ENCODE measurements at places on chromosomes 13 and 19.

GRCh38 chr19:44824761-44825160 is 15.9 kb downstream of the BCAM start:
- DNase-seq = no peak

DNA sequence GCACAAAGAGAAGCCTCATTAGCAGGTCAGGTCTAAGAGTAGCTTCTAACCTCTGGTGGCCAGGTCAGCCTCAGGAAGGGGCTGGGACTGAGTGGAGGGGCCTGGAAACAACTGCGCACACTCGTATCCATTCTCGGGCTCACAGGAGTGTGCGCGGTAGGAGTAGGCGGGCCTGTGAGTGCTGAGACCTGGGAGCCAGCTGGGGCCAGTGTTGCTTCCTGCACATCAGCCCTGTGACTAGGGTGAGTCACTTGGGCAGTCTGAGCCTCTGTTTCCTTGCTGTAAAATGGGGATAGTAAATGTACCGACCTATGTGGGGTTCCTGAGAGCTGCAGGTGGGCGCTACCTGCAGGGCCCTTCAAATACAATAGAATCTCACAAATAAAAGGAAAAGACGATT is 26.9 kb downstream of the SIN3B start:
- no peak for DNase-seq

DNA sequence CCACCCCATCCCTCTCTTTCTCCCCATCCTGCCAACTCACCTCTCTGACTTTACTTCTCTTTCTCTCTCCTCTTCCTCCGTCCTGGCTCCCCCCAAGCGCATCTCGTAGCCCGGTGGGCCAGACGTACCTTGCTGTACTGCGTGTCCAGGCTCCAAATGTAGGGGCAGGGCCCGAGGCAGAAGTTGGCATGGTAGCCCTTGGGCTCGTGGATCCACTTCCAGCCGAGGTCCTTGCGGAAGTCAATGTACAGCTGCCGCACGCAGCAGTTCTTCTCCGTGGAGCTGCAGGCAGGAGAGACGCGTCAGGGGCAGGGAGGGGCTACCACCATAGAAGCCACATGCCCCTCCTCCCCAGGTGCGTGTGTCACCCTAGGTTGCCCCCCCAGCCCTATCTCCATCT is 21.7 kb downstream of the TGFB1 start:
- DNase-seq = no peak

DNA sequence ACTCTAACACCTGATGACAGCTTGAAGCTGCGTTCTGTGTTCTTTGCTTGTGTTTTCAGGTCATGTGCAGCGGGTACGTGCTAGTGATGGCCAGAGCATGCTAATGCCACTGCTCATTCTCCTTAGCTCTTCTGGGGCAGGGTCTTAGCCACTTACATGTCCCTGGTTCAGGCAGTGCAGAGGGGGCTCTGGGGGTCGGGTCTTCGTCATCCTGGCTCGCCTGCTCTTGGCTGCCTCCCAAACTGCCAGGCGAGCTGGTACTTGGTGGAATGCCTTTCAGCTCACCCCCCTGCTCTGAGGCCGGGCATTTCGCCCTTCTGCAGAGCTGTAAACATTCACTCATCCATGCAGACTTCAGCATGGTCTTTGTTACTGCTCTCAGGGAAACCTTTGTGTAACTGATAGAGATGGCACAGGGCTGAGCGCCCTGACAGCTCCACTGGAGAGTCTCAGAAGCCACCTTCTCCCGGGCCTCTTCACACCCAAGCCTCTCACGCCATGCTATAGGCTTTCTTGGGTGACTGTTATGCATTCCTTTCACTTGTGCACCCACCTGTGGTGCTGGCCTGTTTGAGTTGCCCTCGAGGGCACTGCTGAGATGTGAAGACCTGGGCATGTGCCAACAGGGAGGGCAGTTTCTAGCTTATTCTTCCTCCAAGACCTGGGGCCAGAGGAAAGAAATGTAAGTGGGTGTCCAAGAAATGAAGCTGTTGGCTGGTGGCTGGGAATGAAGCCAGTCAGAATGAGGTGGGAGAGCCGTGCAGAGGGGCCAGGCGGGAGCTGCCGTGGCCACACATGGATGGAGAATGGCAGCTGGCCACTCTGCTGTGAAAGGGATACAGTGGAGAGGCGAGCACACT is 24.4 kb downstream of the FAM124A start:
- DNase-seq = no peak

DNA sequence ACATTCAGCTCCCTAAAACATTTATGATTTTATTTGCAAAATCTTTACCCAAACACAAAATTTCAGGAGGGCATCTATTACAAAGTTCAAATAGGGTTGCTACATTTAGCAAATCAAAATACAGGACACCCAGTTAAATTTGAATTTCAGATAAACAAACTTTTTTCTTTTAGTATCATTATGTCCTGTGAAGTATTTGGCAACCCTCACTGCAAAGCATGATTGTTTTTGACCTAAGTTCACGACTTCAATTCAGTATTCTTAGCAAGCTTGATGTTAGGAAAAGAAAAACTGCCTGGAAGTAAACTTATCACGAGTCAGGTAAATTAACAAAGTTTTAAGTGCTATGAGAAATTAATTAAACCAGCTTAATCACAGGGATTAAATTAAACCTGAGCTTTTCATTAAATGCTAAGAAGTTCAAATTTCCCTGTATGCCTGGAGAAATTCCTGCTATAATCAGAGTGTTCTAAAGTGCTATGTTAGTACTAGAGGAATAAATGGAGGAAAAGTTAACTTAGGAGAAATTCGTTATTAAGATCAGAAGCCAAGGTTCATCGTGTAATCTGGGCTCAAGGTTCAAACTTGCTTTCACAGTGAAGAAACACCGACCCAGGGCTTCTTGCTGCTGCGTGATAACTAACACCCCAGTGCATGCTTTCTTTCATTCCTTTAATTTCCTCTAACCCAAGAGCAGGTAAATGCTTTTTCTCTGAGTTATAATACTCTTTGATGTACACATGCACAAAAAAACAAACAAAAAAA is 298.1 kb downstream of the FOXO1 start:
- no peak for DNase-seq

- no peak for DNase-seq
Observed at GRCh38 chr13:30866677-30867076, 39.4 kb upstream of the MEDAG start.

DNA sequence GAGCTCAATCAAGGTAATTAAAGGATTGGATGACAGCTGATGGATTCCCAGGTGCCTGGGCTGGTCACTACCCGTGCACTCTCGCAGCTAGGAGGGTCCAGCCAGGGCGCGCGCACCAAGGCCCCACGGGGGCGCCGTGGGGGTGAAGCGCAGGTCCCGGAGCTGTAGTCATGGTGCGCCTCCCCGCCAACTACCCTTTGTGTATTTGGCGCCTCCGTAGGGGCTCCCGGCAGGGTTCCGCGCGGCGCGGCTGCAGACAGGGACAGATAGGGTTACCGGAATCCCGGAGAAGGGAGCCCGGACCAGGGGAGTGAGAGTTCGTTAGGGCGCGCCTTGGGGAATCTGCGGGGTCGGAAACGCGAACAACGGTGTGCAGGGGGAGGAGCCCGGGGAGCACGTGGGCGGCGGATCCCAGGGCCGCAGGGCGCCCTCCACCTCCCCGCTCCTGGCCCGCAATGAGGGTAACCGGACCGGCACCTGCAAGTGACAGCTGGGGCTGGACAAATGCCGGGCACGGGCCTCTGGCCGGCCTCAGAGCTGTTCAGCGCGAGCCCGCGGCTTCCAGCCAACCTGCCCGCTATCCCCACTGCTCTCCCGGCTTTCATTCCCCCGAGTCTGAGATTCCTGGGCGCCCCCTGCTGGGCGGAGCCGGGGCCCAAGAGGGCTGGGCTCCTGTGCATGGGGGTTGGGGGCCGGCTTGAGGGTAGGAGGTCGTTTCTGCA is 3.4 kb upstream of the PRAM1 start:
- DNase-seq = peak; percentile 78

GRCh38 chr13:64305246-64305645 is 2889.6 kb upstream of the PCDH20 start:
- no peak for DNase-seq

DNA sequence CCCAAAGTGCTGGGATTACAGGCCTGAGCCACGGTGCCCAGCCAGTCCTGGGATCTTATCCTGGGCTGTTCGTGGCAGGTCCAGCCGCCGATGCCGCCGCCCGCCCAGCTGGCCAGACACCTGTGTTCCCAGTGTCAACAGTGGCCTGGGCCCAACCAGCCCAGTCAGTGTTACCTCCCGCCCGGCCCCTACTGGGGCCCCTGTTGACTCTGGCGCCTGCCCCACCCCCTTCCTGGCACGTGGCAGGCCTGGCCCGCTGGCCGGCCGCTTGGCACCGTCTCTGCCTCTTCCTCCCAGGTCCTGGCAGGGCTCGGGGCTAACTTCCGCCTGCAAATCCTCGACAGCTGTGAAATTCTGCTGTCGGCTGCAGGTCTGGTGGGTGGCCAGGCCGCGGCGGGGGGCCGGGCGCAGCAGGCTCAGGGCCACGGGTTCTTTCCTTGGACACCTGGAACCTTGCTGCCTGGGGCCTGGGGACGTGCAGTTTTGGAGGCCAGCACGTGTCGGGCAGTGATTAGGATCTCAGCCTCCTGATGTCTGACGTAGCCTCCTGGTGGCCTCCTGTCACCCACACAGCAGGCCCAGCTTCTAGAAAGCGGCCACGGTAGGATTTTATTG is 9.1 kb downstream of the ARID3A start:
- peak; percentile 93 for DNase-seq

- no peak for DNase-seq
Observed at GRCh38 chr13:33186861-33187291, 98.7 kb downstream of the STARD13 start.

GRCh38 chr13:31982540-31982939 is 49.0 kb upstream of the FRY start:
- peak; percentile 91 for DNase-seq

- DNase-seq = peak; percentile 46
Observed at GRCh38 chr13:53151336-53152056, 122.9 kb downstream of the OLFM4 start.

DNA sequence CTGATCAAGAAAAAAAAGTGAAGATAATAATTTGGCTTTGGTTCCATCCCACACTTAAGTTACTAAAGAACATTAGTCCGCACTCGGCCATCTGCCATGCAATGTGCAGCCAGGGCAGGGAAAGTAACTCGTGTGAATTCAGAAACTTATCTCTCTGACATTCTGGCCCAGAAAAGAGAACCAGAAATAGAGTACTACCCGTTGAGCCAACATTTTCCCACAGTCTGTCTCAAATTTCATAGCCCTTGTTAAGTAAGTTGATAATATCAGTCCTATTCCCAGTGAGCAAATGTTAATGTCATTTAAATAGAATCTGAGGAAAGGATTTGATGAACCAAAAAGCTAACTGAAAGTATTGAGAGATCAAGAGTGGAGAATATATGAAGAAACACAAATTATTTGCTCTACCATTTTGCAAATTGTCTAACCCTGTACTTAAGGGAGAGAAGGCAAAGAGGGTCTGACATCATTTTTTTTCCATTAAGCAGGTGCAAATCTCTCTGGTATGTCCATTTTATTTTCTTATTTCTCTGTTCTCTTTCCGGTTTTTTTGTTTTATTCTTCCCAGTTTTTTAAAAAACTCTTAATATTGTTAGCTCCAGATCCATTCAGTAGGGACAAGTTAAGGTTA is 156.3 kb downstream of the NDFIP2 start:
- DNase-seq = no peak

GRCh38 chr19:57803594-57804325 is 11.0 kb downstream of the ZNF552 start:
- DNase-seq = peak; percentile 42

DNA sequence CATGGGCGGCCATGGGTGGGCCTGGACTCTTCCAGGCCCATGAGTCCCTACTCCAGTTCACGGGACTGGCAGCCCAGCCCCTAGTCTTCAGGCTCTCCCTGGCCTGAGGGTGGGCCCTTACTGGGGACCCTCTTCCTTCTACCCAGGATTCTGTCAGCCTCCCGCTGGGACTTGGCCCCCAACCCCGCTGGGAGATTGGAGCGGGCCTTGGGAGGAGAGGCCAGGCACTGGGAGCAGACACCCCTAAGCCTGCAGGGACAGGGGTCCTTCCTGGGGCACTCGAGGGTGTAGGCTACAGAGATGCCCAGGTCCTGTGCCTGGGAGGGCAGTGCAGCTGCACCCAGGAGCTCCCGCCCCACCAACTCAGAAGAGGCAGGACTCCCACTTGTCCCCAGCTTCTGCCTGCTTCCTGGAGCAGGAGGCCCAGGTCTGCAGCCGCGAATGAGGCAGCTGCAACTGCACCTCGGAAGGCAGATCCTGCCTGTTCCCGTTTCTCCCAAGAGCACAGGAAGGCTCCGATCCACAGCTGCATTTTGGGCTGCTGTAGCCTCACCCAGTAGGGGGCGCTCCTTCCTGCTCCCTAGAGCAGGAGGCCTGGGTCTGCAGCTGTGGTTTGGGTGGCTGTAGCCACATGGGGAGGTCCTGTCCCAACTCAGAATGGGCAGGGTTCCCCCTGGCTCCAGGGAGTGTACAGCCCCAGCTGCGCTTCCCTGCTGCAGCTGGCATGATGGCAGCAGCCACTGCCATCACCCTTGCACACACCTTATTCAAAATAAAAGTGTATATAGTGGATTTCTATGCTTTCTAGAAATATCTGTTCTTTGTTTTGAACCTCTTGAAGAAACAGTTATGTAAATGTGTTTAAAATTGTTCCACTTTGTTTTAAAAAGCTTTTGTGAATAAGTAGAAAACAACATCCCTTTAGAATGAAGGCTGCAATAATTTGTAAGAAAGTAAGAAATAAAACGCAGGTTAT is 46.8 kb downstream of the TEX26 start:
- DNase-seq = peak; percentile 69

DNA sequence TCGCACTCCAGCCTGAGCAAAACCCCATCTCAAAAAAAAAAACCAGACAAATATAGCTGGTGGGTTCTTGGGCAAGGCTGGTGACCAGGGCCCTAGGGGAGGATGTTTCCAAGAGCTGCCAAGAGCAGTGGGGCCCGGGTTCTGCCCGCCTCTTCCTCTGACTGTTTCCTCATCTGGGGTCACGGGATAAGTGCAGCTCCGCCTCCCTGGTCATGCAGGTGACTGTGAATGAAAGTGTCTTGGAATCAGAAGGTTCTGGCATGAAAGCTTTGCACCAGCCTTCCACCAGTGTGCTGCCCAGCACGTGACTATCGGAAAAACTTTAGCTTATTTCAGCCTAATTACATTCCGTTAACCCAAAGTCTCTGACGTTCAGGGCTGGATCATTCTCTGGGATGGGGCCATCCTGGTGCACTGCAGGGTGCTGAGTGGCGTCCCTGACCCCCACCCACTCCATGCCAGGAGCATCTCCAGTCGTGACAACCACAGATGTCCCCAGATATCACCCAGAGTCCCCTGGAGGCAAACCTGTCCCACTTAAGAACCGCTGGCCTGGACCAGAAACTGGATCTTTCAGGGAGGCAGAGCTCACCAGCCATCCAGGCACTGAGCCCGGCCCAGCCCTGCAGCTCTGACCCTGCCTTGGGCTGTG is 85.6 kb downstream of the GNG7 start:
- peak; percentile 89 for DNase-seq

GRCh38 chr19:6260912-6261650 is 18.7 kb downstream of the MLLT1 start:
- DNase-seq = peak; percentile 64

DNA sequence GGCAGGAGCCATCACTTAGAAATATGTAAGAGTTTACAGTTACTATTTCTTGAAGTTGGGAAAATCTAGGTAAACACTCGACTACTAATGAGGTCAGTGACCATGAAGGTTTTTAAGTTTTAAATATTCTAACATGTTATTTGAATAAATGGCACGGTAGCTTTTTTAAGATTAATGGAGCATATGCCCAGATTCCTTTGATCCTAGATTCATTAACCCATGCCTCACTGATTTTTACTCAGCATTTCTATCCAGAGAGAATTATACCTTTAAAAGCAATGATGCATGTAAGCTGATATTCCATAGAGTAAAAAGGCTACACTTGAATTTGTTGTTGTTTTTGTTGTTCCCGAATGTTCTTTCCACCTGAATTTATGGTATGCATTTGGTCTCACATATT is 541.4 kb downstream of the DACH1 start:
- DNase-seq = no peak

GRCh38 chr13:32639502-32640105 is 53.4 kb downstream of the PDS5B start:
- peak; percentile 53 for DNase-seq

Measured in suppressor macrophage (primary cell).